ENCODE measurements at places on chromosomes 6 and 20.
A peak's percentile ranks its signal among the peaks of the same experiment; 100 is the strongest.

DNA sequence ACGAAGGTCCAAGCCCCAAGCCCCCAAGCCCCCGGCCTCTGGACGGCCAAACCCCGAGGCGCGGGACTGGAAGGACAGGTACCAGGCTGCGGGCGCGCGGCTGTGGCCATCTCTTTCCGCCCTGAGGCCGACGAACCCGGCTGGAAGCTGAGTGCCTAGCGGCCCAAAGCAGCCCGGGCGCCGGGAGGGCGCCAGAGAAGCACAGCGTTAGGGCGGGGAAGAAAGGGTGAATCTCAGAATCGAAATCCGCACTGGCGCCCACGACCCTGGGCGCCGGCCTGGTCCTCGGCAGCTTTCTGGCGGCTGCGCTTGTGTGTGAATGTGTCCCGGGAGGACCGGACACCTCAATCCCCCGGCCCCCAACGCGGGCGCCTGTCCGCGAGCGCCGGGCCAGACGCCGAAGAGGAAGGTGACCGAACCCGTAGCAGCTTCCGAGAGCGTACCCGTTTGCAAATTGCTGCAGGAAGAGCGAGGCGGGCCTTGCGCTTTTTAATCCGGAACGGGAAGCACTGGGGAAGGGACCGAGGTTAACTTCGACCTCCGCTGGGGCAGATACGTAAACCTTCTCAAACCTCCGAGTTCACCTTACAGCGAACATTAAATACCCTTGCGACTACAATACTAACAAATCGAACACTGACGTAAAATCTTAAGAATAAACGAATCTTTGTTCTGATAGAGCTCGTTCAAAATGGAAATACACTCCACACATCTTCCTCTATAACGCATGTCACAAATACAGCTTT lies 2.9 kb downstream of the NRN1 start:
- DNase-seq: no peak

DNA sequence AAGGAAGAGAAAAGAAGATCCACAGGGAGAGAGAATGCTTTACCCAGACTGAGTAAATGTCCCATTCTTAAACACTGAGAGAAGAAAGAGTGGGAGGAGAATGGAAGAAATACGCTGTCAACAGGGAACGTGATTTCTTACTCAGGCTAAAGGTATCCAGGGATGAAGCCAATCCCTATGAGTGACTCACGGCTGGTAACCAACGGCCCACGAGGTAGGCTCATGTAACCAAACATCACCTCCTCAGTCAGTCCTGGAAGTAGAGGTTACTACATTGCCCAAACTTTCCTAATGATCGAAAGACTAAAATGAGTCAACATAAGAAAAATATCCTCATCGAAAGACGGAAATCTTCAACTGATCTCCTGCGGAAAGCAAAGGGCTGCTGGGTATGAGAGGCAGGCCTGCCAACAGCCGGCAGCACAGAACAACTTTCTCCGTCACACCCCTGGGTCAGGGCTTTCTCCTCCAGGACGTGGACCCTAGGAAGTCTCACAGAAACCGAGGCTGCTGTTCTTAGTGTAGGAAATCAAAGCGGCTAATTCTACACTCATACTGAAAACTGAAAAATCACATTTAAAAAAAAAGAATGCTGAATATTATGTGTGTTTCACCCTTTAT lies 292.6 kb downstream of the GMDS start:
- no peak for DNase-seq

DNA sequence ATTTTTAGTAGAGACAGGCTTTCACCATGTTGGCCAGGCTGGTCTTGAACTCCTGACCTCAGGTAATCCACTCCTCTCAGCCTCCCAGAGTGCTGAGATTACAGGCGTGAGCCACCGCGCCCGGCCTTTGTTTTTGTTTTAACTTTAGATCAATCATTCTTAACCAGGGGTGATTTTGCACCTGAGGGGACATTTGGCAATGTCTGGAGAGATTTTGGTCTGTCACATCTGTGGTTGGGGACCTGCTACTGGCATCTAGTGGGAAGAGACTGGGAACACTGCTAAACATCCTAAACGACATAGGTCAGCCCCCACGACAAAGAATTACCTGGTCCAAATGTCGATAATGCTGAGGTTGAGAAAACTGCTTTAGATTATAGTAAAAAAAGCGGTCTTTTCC lies 82.3 kb downstream of the C6orf52 start:
- no peak for DNase-seq

DNA sequence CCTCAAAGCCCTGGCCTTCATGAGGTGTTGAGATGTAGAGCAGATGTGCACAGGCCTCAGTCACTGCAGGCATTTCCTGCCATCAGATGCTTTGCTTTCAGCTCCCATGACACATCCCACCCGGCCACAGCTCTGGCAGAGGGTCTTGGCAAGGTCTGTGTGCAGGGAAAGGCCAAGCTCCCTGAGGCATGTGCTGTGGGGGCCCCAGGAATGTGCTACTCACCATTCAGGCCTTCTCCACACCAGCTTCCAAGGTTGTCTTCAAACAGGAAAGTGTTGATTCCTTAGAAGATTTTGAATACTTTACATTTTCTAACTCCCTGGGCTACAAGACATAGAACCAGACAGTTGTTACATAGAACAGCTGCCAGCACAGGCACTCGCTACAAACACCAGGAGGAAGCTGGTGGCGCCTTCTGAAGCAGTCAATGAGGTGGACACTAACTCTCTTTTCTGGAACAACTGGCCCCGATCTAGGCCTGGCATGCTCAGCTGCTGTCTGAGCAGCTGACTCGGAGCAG lies 27.8 kb downstream of the CASS4 start:
- DNase-seq: no peak

DNA sequence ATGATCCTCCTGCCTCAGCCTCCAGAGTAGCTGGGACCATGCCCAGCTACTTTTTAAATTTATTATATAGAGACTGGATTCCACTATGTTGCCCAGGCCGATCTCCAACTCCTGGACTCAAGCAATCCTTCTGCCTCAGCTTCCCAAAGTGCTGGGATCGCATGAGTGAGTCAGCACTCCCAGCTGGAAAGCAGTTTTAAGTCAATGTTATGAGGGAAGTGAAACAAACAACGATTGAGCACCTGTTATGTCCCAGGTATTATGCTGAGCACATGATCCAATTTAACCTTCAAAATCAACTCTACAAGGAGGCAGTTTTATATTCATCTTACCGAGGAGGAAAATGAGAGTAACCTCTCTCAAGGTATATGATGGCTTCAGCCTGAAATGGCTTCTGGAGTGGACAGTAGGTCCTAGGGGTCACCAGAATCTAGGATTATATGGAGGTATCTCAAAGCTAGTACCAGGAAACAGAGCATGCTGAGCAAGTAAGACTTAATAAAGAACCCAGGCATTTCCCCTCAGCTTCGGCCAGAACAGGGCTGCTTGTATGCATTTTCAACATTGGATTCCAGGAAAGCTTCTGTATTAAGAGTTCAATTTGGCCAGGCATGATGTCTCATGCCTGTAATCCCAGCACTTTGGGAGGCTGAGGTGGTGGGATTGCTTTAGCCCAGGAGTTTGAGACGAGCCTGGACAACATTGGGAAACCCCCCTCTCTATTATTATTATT lies 55.0 kb downstream of the EDN1 start:
- DNase-seq: no peak

DNA sequence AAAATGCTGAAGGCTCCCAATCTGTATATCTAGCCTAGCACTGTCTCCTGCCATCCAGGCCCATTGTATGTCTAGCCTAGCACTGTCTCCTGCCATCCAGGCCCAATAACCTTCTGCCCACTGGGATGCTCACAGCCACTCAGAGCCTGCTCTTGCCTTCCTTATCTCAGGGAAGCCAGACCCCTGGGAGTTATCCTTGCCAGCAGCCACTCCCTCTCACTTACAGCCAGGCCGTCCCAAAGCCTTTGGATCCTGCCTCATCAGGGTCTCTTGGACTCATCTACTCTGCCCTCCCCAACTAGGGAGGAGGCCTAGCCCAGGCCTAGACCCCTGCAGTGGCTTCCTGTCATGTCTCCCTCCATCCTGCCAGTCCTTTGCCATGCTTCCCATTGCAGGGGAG lies 37.3 kb downstream of the KIF3B start:
- DNase-seq: no peak

DNA sequence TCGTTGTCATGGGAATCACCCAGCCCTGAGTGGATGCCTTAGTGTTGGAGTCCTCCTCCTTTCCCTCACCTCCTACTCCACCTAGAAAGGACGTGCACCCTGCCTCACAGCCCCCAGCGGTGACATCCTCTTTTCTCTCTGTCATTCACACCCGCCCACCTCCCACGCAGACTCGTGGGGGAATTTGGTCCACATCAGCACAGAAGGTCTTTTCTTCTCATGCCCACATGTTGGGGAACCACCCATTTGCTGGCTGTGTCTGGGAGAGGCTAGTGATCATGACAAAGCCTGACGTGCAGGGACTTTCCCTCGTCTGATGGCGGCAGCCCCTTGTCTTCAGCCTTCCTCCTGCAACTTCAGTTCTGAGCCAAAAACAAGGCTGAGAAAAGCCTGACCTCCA lies 96.0 kb upstream of the CNKSR3 start:
- peak; percentile 70 for DNase-seq

DNA sequence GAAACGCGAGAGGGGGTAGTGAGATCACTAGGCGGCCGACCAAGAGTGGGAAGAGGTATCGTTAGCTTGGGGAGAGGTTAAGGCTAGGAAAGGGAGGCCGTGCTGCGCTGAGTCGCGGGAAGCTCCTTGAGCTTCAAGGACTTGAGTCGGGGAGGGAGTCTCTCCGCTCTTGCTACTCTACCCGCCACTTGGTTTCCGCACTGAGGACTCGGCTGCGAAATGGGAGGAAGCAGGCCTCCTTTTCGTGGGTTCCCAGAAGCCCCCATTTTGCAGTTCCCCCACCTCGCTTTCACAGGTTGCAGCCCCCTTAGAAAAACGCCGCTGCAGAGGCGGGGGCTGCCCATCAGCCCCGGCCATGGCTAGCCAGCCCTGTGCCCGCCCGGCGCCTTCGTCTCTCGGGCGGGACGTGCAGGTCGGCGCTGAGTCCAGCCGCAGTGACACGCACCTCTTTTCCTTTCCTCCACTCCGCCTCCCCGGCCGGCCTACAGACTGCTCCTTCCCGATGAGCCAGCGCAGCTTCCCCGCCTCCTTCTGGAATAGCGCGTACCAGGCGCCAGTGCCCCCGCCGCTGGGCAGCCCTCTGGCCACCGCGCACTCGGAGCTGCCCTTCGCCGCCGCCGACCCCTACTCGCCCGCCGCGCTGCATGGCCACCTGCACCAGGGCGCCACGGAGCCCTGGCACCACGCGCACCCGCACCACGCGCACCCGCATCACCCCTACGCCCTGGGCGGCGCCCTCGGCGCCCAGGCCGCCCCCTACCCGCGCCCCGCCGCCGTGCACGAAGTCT lies 4.9 kb downstream of the VGLL2 start:
- DNase-seq: no peak

- peak; percentile 45 for DNase-seq
Measured at GRCh38 chr20:62642666-62643520, 590 bp downstream of the SLCO4A1 start.

DNA sequence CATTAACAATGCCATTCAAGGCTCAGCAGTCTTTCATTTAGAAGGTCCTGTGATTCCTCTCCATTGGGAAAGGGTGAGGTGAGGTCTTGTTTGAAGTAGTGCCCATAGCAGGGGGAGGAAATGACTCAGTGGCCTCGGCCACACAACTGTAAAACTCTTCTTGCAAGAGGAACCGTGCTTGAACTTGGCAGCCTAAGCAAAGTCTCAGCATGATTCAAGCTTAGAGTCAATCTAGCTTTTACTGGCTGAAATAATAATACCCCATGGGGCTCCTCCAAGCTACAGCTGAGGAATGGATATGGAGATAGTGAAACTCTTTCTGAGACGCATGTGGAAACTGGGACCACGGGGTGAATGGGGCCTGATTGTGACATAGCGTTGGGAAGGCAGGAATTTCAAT lies 428.2 kb downstream of the BMP2 start:
- no peak for DNase-seq

All from stimulated activated CD4-positive, alpha-beta T cell treated with anti-CD3 and anti-CD28 coated beads, TNF-alpha, amount 100 ng/mL, for 4 hours (primary cell).